ENCODE measurements at places on chromosomes 7 and 10.

DNA sequence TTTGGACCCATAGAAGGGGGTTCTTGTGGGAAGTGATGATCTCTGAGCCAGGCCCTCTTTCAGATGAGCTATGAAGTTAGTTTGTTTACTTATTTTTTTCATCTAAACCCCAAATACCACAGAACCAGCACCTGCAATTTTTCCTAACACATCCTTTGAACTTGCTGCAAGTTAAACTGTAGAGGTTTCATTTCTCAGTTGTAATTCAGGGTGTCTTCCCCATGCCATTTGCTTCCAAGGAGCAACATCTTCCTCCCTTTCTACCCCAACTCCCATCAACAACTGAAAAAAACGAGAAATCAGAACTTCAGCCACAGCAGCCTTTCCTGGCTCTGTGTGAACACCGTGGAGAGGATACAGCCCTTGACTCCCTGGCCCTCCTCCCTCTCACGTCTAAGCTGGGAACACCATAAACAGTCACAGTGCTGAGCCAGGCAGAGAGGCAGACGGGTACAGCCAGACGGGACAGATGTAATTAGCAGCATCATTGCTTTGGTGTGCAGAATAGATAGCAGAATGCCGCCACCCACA, 63.6 kb downstream of the RGS10 start:
- DNase-seq = no peak

GRCh38 chr7:1210321-1210978, 22.2 kb upstream of the UNCX start:
- DNase-seq = no peak

DNA sequence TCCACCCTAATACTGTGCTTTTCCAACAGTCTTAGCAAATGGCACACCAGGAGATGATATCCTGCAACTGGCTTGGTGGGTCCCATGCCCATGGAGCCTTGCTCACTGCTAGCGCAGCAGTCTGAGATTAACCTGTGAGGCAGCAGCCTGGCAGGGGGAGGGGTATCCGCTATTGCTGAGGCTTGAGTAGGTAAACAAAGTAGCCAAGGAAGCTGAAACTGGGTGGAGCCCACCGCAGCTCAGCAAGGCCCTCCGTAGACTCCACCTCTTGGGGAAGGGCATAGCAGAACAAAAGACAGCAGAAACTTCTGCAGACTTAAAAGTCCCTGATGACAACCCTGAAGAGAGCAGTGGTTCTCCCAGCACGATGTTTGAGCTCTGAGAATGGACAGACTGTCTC, 399.0 kb downstream of the CCSER2 start:
- DNase-seq = no peak

DNA sequence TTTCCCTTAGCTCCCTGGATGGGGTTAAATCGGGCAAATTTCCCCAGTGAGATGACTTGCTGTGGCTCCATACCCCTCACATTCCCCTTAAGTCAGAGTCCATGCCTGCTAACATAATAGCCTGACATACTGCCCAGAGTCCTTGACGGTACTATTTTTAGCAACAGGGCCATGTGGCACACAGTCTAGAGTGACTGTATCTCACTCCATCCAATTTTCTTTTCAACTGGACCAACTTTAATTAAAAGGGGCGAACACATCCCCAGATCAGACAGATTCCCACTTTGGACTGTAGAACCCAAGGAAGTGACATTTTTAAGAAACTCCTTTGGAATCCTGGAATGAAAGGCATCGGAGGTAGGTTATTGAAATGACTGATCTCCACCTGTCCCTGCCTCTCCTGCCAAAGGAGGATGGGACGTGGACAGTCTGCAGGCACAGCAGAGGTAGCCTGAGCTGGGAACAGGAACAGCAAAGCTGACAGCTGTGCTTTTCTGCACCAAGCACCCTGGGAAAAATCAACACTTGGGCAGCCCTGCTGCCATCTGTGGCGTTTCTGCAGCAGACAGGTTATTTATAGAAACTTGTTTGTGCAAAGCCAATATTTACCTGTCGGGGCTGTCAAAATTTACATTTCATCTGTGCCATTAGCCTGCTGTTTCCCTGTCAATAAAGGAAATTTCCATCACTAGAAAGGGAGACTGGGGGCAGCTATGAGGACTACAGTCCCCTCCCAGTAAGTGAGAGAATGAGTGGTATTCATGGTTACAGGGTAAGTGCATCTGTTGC, 221.5 kb upstream of the AOAH start:
- no peak for DNase-seq

DNA sequence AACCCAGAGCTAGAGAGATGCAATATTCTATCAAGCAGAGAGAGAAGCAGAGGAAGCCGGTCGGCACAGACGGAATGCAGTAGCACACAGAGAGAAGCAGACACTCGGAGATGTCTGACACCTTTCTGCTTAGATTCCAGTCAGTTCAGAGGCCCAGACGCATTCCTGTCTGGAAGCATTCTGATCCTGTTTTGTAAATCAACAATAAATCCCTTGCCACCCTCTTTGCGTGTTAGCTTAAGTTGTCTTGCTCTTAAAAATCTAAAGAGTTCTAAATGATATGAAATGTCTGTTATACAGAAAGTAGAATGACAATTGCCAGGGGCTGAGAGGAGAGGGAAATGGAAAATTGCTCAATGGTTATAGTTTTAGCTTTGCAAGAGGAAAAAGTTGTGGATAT, 27.4 kb upstream of the ATRNL1 start:
- no peak for DNase-seq

GRCh38 chr10:78685466-78686103, 383.2 kb upstream of the ZMIZ1 start:
- DNase-seq = no peak

- no peak for DNase-seq
These were observed 198.9 kb downstream of the WDR37 start for GRCh38 chr10:1255118-1255517.

DNA sequence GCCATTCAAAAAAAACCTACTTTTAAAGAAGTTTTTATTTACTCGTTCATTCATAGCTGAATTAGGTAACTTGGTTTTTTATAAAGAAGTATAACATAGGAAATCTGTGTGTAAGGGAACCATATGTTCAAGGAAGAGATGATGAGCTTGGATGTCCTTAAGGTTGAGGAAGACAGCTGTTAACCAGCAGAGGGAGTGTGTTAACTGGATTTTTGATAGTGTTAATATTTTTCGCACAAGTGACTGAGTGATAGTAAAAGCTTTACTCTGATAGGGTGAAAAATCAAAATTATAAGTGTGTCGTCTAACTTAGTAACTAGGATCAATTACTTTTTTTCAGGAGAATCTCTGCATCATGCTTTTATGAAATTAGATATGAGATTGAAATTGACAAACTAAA, 134.7 kb downstream of the ARL5B start:
- no peak for DNase-seq

- no peak for DNase-seq
These were observed 56.1 kb downstream of the ATAD1 start for GRCh38 chr10:87761892-87762291.

DNA sequence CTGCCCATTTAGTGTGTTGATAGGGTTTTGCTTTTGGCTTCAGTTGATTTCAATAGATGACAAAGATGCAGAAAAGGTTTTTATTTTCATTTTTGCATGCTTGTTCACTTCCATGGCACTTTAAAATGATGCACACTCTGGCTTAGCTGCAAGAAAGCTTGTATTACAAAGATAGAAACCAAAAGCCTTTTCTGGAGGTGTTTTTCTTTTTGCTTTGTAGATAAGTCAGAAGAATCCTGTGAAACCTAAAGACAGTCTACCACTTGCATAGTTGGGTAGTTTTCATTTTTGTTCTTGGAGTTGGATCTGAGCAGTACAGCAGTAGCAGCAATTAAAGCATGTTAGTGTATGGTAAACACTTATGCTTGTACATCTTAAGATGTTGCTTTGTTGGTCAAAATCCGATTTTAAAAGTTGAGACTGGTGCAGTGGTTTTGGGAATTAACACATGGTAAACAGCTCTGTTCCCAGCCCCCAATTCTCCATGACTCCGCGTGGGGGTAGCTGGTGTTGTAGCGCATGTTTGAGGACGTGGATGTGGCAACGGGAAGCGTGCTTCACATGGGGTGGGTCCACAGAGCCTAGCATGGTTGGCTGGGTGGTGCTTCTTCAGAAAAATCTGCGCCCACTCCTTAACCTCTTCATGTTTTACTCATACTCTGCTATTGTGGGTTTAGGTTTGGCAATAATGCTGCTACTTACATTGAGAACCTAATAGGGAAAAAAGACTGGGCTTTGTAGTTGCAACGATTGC, 19.8 kb downstream of the CCNY start:
- no peak for DNase-seq

- DNase-seq = no peak
These were observed 357.7 kb downstream of the PHF14 start for GRCh38 chr7:11331128-11332102.

DNA sequence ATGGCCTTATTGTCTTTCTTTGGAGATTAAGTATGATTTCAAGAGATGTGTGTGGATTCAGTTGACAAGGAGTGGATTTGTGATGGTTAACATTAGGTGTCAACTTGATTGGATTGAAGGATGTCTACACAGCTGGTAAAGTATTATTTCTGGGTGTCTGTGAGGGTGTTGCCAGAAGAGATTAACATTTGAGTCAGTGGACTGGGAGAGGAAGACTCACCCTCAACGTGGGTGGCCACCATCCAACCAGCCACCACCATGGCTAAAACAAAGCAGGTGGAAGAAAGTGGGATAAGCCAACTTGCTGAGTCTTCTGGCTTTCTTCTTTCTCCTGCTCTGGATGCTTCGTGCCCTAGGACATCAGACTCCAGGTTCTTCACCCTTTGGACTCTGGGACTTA, 76.1 kb downstream of the GPR37 start:
- DNase-seq = no peak

GRCh38 chr7:24965831-24966708, 13.9 kb downstream of the OSBPL3 start:
- DNase-seq = no peak

DNA sequence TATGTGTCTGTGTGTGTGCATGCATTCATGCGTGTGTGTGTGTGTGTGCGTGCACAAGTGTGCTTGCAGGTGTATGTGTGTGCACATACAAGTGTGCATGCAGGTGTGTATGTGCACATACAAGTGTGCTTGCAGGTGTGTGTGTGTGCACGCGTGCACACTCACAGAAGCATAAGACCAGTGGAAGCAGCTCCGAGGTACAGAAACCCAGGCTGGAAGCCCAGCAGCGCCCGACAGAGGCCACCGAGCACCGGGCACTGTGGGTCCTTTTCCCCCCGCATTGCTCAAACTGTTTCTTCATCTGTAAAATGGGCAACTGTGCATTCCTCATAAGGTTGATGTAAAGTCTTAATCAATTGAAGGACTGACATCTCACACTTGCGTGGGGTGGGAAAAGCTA, 243.3 kb upstream of the TCERG1L start:
- no peak for DNase-seq

DNA sequence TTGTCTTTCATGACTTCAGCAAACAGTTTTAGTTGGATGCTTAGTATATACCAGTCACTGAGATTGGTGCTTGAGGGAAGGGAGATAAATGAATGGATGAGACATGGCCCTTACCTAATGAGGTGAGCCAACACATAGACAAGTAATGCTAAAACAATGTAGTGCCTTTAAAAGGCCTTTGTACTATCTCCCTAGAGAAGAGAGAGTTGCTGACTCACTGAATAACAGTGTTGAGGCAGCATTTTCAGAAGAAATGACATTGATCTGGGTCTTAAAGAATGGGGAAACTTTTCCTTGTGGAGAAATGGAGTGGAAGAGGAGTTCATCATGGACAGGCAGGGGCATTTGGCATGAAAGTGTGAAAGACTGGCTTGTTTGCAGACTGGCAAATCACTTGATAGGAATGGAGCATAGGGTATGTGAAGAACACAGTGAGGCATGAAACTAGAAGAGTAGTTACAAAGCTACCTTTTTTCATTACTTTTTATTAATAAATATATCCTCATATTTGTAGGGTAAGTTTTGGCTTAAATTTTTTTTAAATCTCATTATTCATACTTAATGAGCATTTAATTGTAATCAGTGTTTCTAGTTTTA, 91.2 kb downstream of the KAT6B start:
- DNase-seq = no peak

DNA sequence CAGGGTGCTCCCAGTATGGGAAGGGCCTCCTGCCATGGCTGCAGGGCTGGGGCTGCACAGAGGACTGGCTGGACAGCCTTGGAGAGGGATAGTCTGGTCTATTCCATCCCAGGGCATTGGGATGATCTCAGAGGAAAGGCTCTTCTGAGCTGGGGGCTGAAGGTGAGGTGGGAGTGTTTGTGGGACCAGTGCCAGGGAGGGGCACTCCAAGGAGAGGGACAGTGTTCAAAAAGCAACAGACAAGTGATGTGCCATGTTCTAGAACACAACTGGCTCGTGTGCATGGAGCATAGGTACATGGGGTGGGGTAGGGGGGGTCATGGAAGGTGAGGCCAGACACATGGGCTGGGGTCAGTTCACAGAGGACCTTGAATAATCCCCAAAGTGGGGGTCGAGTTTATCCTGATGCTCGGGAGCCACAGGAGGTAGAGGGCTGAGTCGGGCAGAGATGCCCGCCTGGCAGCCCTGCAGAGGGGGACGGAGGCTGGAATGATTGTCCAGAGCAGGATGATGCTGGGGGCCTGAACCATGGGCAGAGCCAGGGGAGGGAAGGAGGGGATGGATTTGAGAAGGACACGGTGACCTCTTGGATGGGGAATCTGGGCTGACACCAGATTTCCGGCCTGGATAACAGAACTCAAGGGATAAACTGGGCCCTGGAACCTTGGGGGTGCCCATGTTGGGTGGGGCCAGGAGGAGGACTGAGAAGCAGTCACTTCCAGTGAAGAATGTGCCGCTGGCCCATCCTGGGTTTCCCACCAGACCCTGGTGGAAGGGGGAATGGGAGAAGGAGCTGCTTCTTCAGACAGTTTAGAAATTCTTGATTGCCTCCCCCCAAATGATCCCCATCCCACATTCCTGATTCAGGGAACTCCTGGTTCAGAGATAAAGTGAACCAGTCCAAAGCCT, 50.4 kb downstream of the NEURL1 start:
- DNase-seq = no peak

- DNase-seq = no peak
These were observed 15.8 kb downstream of the NET1 start for GRCh38 chr10:5428133-5428532.

DNA sequence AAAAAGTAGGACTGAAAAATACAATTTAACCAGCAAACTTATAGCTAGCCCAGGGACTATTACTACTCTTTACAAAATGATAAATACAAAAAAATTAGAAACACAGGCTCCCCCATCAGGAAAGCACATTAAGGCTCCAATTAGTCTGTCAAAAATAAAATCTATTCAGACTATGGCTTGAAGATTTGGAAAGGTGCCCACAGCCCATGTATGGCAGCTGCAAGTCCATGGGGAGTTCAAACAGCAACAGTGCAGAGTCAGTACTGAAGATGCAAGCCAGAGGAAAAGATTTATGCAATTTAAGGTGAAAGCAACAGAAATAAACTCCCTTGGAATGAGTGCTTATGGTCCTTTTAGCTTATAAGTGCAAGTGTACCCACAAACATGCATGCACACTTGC, 29.7 kb downstream of the IMMP2L start:
- no peak for DNase-seq
